Muscle of arm (tissue), 14 donors: ENCODE measurements at places on chromosomes 5 and 9. TPM values are rescaled to one million over a fixed set of nuclear protein-coding genes. Genes with fewer than 3 reads are reported as not detected.
A peak's percentile ranks its signal among the peaks of the same experiment; 100 is the strongest.

- no peak for DNase-seq
Observed at GRCh38 chr5:55904152-55904551, 53.0 kb downstream of the IL31RA start.

- no peak for DNase-seq
Observed at GRCh38 chr5:172844577-172844838, 10.5 kb downstream of the ERGIC1 start.

GRCh38 chr9:21591221-21592062 is 109.3 kb upstream of the IFNE start:
- DNase-seq, result no peak

- DNase-seq, result no peak
Observed at GRCh38 chr5:143131972-143132371, 271.5 kb downstream of the NR3C1 start.

DNA sequence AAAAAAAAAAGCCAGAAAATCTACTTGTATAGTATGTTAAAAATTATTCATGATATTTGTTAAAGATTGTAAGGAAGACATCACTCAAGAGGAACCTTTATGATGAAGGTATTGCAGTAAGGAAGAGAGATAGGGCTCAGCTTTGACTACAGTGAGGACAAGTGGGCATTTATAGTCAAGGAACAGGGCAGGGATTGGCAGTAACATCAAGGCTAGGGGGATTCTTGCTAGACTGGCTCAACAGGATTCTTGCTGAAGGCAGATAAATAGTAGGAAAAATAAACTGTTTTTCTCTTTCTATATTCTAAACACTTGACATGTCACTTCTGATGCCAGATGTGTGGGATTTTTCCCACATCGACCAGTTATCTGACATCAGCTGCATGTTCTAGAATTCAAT is 96.7 kb downstream of the ITGA1 start:
- DNase-seq, result no peak

The TLR4 gene
- polyA plus RNA-seq, result 6.4 TPM

The SLC27A4 gene
- polyA plus RNA-seq, result 9.5 TPM

The IL7R gene
- 2.2 TPM for polyA plus RNA-seq

- DNase-seq, result peak; percentile 66
Observed at GRCh38 chr5:34621277-34622097, 34.6 kb upstream of the RAI14 start.

The PCDHGB4 gene
- polyA plus RNA-seq, result 2.0 TPM
